ENCODE measurements at places on chromosomes 3 and 15.

DNA sequence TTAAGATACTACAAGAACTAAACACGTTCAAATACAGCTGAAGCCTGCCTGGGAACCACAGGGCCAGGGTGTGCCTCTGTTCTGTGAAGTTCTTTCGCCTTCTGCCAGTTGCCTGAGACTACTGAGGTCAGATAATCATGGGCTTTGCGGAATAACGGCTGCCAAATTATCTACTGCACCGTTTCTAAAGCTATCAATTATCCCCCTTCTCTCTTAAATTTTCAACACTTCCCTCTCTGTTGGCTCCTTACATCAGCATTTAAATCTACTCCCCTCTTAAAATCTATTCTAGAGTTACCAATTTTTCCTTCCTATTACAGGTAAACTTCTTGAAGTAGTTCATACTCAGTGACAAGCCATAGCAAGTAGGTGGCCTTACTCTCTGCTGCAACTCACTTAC is 6.2 kb upstream of the NEO1 start:
- DNase-seq, result no peak

DNA sequence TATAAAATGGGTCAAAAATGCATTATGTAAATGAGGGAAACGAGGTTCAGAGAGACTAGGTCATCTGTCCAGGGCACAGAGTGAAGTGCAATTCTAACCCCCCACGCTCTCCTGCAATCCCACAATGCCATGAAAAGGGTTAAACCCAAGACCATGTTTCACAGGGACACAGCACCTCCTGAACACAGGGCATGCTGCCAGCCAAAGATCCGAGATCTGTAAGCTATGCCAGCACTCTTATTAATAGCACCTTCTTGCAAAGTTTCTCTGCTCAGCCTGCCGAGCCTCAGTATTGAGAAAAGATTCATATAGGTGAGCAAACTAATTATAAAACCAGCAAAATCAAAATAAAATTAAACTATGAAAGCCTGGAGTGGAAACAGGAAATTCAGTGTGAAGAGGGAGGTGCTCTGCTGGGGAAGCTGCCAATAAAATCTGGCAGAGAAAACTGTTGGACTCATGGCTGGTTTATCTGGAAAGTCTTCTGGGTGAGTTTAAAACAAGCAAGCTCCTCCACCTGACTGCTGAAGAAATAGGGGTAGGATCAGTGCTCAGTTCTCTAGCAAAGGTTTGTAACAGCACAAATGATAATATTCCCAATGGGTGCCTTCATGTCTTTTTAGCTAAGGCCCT is 50.3 kb downstream of the LRIG1 start:
- no peak for DNase-seq

GRCh38 chr3:98577178-98577895 is 16.1 kb downstream of the CPOX start:
- no peak for DNase-seq

- DNase-seq, result no peak
Measured at GRCh38 chr3:46482632-46483350, 15.0 kb upstream of the RTP3 start.

DNA sequence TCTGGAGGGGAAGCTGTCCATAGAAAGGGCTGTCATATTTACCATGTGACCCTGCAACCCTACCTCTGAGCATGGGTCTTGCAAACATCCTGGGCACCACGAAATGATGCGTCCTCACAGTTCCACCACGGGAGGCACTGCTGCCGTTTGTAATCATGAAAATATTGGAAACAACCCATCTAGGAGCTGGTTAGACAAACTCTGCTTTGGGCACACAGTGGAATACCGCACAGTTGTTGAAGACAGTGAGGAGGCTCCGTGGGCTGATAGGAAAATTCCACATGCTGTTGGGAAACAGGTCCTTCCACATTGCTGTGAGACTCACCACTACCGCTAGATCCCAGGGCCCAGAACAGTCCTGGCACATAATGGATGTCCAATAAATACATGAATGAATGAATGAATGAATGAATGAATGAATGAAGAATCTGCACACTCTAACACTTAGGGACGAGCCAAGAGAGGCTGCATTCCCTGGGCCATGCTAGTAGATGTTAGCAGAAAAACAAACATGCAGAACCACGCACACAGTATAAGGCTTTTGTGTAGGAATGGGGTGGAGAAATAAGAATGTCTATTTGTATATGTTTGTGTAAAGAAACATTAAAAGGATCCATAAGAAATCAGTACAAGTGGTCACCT is 40.6 kb downstream of the TPRA1 start:
- DNase-seq, result no peak

DNA sequence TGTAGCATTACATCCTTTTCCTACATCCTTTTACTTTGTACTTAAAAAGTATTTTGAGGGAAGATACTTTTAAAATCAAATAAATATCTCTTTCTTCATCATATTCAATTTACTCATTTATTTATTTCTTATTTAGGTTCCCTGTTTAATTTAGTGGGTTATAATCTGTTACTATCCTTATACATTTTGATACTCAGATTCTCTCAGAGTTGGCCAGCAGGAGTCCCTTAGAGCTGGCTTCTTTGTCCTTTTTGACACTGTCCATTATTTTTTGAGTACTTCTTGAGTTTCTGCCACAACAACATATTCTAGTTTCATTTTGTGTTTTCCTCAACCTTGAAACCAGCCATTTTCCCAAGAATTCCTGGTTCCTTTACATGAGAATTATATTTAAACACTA is 111.6 kb upstream of the DCBLD2 start:
- no peak for DNase-seq

GRCh38 chr3:45249391-45249790 is 23.3 kb upstream of the TMEM158 start:
- no peak for DNase-seq

DNA sequence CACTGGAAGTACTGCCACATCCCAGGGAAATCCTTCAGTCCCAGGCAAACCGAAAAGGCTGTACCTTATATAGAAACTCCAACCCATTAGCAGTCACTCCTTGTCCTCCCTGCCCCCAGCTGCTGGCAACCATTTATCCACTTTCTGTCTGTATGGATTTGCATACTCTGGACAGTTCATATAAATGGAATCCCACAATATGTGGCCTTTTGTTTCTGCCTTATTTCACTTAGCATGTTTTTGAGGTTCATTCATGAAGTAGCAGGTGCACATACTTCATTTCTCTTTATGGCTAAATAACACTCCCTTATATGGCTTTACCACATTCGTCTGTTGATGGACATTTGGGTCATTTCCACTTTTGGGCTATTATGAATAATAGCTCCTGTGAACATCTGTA is 51.6 kb upstream of the CMTM8 start:
- DNase-seq, result no peak

GRCh38 chr3:103644450-103644849 is 1209.6 kb downstream of the ZPLD1 start:
- no peak for DNase-seq

GRCh38 chr15:29743475-29743874 is 78.8 kb downstream of the TJP1 start:
- no peak for DNase-seq

DNA sequence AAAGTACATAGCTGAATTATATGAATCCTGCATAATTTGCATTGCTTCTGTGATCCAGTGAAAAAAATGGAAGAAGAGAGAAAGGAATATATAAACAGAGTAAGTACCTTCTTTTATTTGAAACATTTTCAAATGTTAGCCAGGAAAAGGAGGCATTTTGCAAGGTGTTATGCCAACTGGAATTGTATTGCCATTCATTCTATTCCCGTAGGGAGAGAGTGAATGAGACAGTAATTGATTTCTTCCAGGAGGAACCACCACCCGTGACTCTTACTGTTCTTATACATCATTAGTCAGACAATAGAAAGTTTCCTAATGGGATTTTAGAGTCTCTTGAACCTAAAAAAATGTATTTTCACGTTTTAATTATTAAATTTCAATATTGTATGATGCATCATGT is 324.1 kb upstream of the ALCAM start:
- DNase-seq, result no peak

DNA sequence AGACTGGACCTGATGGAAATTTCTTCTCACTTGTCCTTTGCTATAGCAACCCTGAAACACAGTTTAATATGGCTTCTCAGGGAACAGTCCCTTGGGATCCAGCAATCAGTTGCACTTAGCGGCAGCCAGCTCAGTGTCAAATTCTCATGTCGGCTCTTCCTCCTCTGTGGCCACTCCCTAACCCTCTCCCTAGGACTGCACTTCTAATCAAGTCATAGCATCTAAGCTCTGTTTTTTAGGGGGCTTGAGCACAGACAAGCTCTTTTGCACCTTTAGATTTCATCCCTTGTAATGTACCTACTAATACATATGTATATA is 250.5 kb upstream of the TLE3 start:
- DNase-seq, result peak; percentile 70

- no peak for DNase-seq
Measured at GRCh38 chr3:23663661-23664186, 142.0 kb upstream of the UBE2E1 start.

DNA sequence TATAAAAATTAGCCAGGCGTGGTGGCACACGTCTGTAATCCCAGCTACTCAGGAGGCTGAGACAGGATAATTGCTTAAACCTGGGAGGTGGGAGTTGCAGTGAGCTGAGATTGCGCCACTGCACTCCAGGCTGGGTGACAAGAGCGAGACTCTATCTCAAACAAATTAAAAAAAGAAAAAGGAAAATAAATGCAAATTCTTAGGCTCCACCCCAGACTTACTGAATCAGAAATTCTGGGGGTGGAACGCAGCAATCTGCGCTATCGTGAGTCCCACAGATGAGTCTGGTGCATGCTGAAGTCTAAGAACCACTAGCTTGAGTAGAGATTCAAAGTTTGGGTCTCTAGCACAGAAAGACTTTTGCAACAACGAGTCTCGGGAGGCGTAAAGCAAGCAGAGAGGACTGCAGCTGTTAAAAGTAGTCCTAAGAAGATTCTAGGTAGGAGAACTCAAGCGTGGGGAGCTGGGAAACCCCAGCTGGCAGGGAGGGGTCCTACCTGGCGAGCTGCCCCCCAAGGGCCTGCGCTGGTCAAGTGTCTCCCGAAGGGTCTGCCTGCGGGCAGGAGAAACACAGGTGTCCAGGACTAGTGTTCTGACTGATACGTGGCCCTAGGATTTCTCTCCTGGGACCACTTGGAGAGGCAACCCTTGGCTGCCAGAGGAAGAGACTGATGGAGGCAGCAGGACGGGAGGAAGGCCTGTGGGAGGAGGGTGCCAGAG is 21.9 kb downstream of the CEP19 start:
- no peak for DNase-seq

DNA sequence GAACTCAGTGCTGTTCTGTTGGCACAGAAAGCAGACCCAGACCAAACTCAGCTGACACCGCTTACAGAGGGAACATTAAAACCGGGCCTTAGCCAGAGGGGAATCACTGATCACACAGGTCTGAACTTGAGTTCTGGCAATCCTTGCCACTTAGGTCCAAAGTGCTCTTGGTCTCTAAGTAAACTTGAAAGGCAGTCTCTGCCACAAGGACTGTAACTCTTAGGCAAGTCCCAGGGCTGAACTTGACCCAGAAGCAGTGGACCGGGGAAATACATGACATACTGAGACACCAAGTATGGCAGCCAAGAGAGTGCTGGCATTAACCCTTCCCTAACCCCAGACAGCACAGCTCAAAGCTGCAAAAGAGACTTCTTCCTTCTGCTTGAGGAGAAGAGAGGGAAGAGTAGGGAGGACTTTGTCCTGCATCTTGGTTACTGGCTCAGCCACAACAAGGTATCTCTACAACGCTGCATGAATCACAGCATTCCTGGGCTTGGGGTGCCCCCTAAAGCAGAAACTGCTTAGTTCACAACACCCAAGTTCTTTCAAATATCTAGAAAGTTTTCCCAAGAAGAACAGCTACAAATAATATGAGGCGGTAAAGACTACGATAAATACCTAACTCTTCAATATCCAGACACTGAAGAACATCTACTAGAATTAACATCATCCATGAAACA is 32.5 kb downstream of the NAALADL2 start:
- no peak for DNase-seq

DNA sequence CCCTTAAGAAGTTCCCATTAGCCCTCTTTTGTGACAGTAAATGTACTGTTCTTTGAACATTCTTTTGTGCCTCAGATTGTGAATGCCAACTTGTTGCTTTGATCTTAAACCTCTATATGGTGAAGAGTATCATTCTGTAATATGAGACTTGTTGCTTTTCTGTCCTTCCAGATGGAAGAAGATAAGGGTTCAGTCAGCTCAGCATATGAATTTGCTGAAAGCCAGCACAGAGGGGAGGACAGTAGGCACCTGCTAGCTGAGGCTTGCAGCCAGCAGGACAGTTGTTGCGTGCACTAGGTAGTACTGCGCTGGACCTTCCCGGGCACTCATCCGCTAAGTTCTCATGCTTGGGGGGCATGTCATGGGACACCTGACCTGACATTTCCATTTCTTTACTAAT is 74.7 kb downstream of the DCUN1D1 start:
- no peak for DNase-seq

DNA sequence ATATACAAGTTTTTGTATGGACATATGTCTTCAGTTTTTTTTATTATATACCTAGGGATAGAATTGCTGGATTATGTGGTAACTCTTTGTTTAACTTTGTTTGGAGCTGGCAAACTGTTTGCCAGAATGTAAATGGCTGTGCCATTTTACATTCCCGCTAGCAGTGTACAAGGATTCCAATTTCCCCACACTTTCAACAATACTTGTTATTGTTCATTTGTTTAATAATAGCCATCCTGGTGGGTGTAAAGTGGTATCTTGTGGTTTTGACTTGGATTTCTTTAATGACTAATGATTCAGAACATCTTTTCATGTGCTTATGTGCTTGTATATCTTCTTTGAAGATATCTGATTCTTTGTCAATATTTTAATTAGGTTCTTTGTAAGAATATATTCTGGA is 64.4 kb downstream of the ZNF609 start:
- DNase-seq, result no peak

- DNase-seq, result no peak
Measured at GRCh38 chr15:60421544-60421943, 23.8 kb upstream of the ANXA2 start.

DNA sequence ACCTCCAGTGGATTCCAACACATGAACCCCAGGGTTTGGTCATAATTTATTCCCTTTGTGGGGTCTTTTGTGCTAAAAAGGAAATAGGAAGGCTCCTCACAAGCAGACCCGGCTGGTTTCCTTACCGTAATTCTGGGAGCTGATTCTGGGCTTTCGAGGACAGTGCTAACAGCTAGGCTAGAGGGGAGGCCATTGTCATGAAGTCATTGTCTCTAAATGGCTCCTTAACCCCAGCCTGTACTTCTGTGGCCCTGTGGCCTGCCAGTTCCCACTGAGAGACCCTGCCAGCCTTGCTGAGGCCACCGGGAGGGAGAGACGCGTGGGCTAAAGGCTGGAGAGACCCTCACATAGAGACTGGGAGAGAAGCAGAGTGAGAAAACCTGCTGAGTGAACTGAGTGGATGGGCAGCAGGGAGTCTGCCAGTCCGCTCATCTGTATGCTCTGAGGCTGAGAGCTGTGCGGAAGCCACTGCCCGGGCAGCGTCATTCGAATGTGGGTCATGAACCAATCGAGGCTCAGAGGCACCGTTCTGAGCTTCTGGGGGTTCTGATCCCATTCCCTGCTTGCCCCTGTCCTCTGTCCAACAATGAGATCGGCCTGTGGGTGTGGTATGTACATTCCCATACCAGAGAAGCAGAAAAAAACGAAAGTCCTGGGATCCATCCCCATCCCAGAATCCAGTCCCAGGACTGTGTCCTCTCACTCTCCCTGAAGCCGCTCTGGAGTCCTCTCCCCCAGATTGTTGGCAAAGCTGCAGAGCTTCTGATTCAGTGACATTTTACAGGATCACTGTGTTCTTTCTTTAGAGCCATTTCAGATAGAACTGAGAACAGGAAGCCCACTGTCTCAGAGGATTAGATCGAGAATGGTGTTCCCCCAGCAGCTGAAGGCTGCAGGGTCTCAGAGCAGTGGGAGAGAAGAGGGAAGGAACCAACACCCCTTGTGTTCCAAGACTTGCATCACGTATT is 21.3 kb upstream of the DGKG start:
- no peak for DNase-seq

GRCh38 chr15:80504931-80505330 is 100.7 kb downstream of the ARNT2 start:
- no peak for DNase-seq
